Smooth muscle cell of the coronary artery (primary cell): ENCODE measurements at places on chromosomes 5 and 9. TPM values are rescaled to one million over a fixed set of nuclear protein-coding genes. Genes with fewer than 3 reads are reported as not detected.

ACER2 gene
- total RNA-seq, result 3.5 and 4.1 TPM in 2 replicates

MEGF10 gene
- total RNA-seq, result under 0.01 TPM in 2 replicates

MYOZ3 gene
- 1.9 TPM in 1 of 2 replicates, not detected in the other for total RNA-seq

NR2F1 gene
- 11.7 and 14.7 TPM in 2 replicates for total RNA-seq

NKD2 gene
- total RNA-seq, result 0.70 and 12.5 TPM in 2 replicates

IL7R gene
- total RNA-seq, result under 0.01 TPM in 1 of 2 replicates, not detected in the other

URM1 gene
- 25.9 and 36.8 TPM in 2 replicates for total RNA-seq
